ENCODE measurements at places on chromosomes 2 and 18. TPM values are rescaled to one million over a fixed set of nuclear protein-coding genes. Genes with fewer than 3 reads are reported as not detected.

SPP2 gene
- total RNA-seq: not detected

ADD2 gene
- under 0.01 TPM for total RNA-seq

PROKR1 gene
- 0.11 TPM for total RNA-seq

ATAD2B gene
- 22.2 TPM for total RNA-seq

LTBP1 gene
- total RNA-seq: 256 TPM

APLF gene
- total RNA-seq: 11.4 TPM

NPC1 gene
- 142 TPM for total RNA-seq

ATOH8 gene
- total RNA-seq: 67.2 TPM

ANKRD62 gene
- not detected for total RNA-seq

REG1A gene
- not detected for total RNA-seq

HRH4 gene
- 0.11 TPM for total RNA-seq

TUBA4B gene
- total RNA-seq: not detected
